ENCODE measurements at places on chromosomes 4 and X.

DNA sequence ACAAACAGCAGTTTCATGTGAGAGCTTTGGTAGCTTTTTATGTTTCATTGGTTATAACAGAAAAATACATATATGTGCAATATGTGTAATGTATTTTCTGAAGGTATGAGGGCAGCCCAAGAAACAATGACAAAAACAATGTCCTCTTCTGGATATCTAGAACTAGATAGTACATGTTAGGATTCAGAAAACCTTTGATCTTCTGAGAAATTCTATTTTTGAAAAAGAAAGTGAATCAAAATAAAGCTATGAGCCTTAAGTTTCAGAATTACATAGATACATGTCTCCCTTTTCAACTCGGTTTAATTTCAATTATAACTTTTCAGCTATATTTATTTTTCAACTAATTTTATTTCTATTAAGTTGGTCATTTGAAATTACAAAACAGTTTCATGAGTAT lies 131.9 kb downstream of the REELD1 start:
- no peak for DNase-seq

DNA sequence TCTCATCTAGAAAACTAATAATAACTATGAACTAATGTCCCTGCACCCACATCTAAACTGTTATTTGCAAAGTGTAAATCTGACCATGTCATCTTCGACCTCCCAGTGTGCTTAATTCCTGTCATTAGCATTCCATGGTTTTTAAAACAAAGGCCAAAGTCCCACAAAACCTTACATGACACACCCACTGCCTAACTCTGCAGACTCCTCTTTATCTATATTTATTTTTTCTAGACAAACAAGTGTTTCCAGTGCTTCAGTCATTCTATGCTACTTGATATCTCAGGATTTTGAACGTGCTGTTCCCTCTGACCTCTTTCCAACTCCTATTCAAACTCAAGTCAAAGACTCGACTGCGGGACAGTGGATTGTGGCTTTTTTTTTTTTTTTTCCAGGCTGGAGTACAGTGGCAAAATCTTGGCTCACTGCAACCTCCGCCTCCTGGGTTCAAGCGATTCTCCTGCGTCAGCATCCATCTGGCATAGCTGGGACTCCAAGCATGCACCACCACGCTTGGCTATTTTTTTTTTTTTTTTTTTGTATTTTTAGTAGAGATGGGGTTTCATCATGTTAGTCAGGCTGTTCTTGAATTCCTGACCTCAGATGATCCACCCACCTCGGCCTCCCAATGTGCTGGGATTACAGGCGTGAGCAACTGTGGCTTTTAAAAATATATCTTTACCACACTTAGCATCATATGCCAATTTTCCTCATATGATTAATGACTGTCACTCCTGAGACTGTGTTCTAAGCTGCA lies 1511.0 kb downstream of the ARAP2 start:
- no peak for DNase-seq

GRCh38 chr4:122536001-122536400 lies 79.5 kb upstream of the IL2 start:
- no peak for DNase-seq

GRCh38 chr4:29320947-29321620 lies 1399.1 kb upstream of the PCDH7 start:
- DNase-seq, result no peak

- DNase-seq, result no peak
These were observed 70.6 kb downstream of the TAPT1 start for GRCh38 chr4:16155528-16156169.

GRCh38 chr4:82696117-82696860 lies 102.3 kb downstream of the SCD5 start:
- DNase-seq, result peak; percentile 12

GRCh38 chr4:39825741-39826231 lies 127.8 kb downstream of the UBE2K start:
- DNase-seq, result no peak

DNA sequence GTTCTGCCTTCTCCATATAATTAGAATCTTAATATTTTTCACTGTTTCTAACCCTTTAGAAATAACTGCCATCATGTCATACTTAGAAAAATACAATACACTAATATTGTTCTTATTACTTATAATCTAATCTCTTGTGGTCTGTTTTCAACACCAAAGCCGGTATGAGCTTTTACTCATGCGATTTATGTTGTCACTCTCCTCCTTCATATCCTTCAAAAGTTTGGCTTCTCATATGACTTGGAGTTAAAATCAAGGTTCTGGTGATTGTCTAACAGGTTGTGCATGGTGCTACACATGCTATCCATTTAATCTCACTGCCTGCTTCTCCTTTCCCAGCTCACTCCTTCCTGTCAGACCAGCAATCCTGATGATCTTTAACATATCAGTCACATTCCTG lies 1392.9 kb downstream of the ARAP2 start:
- no peak for DNase-seq

- no peak for DNase-seq
These were observed 42.5 kb upstream of the CBR4 start for GRCh38 chr4:169052594-169052945.

DNA sequence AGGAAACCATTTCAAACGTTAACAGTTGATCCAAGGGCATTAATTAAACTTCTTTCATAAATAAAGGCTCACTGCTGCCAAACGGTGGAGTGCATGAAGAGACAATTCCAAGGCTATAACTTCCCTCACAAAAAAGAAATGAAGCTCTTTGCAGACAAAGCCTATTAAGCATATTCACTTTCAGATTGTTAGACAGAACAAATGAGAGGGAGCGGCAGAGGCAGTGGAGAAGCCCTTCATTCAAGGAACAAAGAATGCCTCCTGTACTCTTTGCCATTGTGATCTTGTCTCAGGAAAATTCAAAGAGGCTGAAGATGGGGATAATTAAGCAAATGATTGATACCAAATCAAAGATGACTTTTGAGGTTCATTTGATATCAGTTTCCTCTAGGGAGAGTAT lies 370.5 kb upstream of the FAT1 start:
- no peak for DNase-seq

DNA sequence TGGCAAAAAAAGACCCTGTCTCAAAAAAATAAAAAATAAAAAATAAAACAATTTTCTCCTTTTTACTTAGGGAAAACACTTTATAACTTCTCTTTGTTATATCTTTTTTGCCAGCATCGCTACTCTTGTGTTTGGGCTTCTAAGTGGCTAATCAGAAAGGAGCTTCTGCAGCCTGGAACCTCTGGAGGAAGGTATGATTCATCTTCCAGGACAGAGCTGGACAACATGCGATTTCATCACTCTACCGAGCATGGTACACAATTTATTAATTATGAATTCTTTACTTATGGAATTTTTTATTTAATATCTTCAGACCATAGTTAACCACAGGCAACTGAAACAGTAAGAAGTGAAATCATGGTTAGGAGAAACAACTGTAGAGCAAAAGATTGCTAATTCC lies 1254.3 kb upstream of the AGA start:
- no peak for DNase-seq

- DNase-seq, result peak; percentile 63
These were observed 1.5 kb upstream of the DDX3X start for GRCh38 chrX:41332408-41333002.

DNA sequence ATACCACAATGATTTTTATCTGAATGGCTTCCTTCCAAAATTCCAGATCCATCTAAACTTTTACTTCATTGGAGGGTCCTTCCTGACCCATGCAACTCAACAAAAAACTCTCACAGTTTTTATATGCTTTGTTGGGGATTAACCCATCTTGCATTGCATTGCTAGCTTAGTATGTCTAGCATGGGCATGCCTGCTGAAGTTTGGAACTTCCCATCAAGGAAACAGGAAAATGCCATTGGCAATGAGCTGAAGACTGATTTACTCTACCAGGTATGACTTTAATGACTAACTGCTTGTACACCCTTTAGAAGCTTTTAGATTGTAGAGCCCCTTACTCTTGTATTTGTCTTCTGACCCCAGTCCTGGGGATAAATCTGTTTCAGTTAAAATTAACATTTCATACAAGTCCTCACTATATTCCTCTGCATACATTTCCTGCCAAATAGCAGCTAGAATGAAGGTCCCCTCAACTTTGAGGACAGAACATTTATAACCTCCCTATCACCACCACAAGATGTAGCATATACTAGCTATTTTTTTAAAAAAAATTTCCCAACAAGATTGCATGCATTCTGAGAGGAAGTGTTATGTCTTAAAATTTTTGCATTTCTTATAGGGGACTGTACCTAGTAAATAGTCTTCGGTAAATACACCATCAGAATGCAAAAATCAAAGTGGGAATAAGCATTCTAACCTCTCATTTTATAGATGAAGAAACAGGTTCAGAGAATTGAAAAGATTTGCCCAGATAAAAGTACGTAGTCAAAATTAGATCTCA lies 52.5 kb upstream of the ATXN3L start:
- DNase-seq, result no peak

- DNase-seq, result no peak
These were observed 44.1 kb upstream of the NEUROG2 start for GRCh38 chr4:112560084-112560483.

DNA sequence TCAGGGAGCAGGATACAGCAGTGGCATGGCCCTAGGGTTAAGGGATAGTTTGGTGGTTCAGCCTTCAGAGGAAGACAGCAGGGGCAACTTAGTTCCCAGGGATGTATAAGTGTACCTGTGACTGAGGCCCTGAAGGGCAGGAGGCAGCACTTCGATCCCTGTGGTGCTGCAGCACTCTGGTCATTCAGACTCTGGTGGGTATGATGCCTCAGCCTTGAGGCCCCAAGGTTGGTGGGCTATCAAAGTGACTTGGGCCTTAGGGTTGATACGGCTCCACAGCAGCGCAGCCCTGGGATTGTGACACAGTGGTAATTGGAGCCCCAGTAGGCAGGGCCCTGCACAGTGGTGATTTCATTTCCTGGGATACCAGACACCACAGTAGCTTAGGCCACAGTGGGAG lies 1703.1 kb downstream of the PCDH7 start:
- DNase-seq, result no peak

All from anterior cingulate cortex (tissue), 58 donors.